Choroid plexus epithelial cell (primary cell): ENCODE measurements at places on chromosomes 2 and 18.

- no peak for DNase-seq
These were observed 567.5 kb downstream of the SLC4A3 start for GRCh38 chr2:220194630-220195584.

DNA sequence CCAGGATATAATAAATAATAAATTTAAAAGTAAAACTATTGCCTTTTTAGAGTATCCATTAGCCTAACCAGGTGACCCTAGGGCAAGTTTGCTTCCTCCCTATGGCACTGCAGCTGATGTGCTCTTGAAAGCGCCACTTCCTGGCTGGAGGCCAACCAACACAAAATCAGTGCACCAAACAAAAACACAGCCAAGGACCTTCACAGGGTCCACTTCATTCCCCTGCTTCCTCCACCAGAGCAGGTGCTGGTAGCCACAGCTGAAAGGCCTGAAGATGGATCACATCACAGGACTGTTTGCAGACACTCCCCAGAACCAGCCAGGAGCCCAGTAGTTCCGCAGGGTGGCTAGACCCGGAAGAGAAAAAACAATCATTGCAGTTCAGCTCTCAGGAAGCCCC lies 108.8 kb downstream of the TWIST2 start:
- DNase-seq: no peak

GRCh38 chr2:103249462-103249861 lies 487.6 kb downstream of the TMEM182 start:
- DNase-seq: no peak

GRCh38 chr2:100786297-100786658 lies 33.7 kb upstream of the NPAS2 start:
- DNase-seq: peak; percentile 81

DNA sequence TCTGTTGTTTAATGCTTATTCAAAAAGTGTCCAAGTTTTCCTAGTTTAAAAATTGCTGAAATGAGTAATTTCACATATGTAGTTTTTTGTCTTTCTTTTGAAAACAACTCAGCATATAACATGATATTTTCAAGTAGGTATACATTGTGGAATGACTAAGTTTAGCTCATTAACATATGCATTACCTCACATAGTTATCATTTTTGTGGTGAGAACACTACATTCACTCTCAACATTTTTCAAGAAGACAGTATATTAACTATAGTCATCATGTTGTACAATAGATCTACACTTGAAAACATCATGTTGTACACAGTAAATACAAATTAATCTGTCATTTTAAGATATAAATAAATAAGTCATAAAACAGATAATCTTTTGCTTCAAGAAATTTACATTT lies 340.0 kb downstream of the CCDC85A start:
- DNase-seq: no peak
